ENCODE measurements at places on chromosomes 1 and 21.
A peak's percentile ranks its signal among the peaks of the same experiment; 100 is the strongest.

DNA sequence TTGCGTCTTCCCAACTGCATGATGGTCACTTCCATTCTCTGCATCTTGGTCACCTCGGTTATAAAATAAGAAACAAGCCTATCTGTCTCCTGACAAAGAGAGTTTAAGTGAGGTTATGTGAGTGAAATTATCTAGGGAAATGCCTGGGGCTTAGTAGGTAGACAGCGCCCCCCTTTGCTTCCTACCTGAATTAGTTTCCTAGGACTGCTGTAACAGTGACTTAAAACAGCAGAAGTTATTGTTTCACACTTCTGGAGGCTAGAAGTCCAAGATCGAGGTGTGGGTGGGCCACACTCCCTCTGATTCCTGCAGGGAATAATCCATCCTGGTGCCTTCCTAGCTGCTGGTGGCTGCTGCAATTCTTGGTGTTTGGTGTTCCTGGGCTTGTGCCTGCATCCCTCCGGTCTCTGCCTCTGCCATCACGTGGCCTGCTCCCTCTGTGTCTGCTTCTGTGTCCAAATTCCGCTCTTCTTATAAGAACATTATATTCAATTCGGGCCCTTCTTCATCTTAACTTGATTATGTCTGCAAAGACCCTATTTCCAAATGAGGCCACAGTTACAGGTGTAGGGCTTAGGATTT lies 92.6 kb downstream of the IGSF21 start:
- no peak for DNase-seq

DNA sequence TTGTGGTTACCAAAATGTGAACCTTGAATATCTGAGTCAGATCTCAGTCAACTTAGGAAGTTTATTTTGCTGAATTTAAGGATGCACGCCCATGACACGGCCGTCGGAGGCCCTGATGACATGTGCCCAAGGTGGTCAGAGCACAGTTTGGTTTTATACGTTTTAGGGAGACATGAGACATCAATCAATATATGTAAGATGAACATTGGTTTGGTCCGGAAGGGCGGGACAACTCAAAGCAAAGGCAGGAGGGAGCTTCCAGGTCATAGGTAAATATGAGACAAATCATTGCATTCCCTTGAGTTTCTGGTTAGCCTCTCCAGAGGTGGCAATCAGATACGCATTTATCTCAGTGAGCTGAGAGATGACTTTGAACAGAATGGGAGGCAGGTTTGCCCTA lies 1.0 kb upstream of the PRMT2 start:
- DNase-seq = no peak

DNA sequence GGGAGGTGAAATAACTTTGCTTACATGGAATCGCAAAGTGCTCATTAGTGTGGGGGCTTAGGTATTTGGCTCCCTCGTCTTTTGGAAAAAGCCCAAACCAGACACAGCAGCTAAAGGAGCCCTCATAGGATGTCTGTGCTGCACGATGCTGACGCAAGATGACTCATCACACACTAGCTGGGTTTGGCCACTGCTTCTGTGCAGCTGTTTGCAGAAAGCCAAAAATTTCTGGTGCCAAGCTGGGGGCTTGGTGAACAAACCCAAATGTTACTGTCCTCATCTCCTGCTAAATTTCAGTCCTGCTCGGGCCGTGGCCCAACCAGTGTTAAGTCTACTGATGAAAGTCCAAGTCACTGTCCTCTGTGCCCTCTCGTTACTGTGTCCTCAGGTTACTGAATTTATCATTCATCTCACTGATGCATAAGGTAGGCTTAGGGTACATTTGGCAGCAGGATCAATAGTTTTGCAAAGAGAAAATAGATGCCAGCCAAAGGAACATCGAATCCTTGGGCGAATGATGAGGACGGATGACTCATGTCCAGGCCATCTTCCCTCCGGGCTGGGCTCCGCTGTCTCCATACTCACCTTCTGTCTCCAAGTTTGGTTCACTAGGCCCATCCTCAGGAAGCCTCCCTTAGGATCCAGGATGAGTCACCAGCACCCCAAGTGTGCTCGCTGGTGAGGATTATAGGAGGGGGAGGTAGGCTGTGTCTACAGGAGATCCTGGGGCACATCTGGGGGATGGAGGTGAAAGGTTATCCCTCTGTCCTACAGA lies 177.7 kb downstream of the ADSS2 start:
- DNase-seq = no peak

GRCh38 chr1:170494369-170494768 lies 37.6 kb upstream of the GORAB start:
- peak; percentile 1 for DNase-seq

DNA sequence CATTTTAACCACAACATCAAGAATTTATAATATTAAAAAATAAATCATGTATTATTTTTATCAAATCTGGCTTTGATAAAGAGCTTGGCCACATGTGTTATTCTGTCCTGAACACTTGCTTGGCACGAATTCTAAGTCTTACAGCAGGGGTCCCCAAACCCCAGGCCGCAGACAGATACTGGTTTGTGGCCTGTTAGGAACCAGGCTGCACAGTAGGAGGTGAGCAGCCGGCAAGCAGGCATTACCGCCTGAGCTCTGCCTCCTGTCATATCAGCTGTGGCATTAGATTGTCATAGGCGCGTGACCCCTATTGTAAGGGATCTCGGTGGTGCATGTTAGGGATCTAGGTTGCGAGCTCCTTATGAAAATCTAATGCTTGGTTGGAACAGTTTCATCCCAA lies 127.6 kb upstream of the IVNS1ABP start:
- DNase-seq = no peak

- peak; percentile 73 for DNase-seq
These were observed 11.7 kb upstream of the EPHA2 start for GRCh38 chr1:16167331-16168143.

DNA sequence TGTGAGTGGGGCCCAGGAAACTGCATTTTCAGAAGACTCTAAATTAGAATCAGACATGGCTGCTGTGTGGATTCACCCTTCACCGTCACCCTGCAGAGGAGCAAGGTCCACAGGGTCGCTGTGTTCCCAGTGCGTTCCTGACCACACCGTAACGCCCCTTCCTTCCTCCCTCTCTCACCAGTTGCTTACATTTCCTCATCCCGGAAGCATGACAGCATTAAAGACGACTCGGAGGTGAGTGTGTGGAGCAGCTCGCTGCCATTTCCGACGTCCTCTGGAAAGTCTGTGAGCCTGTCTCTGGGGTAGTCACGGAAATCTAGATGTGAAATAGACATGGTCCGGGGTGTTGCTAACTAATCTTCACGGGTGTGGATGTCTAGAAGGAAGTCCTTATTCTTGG lies 45.9 kb downstream of the FAAP20 start:
- no peak for DNase-seq
